Activated CD4-positive, CD25-positive, alpha-beta regulatory T cell treated with anti-CD3 and anti-CD28 coated beads, Interleukin-2, amount 50 U/mL, for 24 hours (primary cell): ENCODE measurements at places on chromosomes 5 and 9.

- peak; percentile 11 for ATAC-seq
These were observed 729 bp upstream of the TNPO1 start for GRCh38 chr5:72815580-72816283.

DNA sequence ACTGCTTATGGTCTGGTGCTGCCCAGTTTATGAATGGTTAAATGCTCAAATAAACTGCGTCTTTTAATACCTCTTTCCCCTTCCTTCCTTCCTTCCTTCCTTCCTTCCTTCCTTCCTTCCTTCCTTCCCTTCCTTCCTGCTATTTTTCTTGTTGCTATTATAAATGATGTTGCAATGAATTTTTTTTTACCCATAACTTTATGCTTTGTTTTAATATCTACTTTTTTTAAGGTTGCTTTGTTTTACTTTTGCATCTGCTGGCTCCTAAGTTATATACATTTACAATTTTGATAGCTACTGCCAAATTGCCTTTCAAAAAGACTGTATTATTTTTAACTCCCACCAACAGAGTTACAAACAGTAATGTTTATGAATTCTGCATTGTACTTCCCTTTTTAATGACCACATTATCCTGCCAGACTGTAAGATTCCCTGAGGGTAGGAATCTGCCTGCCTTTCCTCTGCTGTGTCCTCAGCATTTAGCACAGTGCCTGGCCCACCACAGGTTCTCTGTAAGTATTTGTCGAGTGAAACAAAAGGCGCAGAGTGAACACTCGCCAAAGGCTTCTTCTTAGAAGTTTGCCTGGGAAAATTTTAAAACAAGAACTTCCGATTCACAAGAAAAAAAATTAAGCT is 36.9 kb downstream of the KIF4B start:
- ATAC-seq = no peak

- peak; percentile 6 for ATAC-seq
These were observed 1.1 kb upstream of the IRF1 start for GRCh38 chr5:132491368-132492364.

DNA sequence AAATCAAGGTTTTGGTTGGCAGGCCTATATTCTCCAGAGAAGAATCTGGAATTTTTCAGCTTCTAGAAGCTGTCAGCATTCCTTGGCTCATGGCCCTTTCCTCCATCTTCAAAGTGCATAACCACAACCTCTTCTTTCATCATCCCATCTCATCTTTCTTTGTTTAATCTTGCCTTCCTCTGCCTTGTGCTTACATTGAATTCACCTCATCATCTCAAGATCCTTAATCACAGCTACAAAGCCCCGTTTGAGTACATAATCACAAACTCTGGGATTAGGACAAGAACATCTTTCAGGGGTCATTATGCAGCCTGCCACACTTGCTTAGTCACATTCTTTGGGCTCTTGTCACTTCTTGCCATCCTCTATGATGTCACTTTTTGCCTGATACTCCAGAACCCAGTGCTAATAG is 130.3 kb downstream of the FOXD1 start:
- no peak for ATAC-seq

GRCh38 chr5:138610415-138610917 is 35.3 kb upstream of the HSPA9 start:
- ATAC-seq = no peak

- no peak for ATAC-seq
These were observed 2.1 kb downstream of the MAMDC4 start for GRCh38 chr9:136854113-136854841.

DNA sequence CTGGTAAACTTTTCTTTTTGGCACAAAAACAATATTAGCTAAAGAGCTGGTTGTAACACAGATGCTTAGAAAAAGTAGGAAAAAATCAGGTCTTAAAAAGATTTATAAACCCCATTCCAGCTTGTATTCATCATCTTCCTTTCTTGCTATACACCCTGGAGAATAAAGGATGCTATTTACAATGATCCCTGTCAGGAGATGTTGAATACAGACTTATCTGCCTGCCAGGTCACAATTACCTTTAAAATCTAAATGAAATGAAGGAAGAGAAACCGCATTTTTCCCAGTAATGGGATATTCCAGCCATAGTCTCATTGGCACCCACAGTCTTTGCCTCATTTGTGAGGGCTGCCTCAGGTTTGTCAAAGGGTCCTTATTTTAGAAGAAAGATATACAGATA is 394.1 kb upstream of the WWC1 start:
- ATAC-seq = no peak

GRCh38 chr9:134367791-134368490 is 41.7 kb downstream of the RXRA start:
- ATAC-seq = no peak

GRCh38 chr9:38108326-38108725 is 39.3 kb upstream of the SHB start:
- ATAC-seq = no peak

DNA sequence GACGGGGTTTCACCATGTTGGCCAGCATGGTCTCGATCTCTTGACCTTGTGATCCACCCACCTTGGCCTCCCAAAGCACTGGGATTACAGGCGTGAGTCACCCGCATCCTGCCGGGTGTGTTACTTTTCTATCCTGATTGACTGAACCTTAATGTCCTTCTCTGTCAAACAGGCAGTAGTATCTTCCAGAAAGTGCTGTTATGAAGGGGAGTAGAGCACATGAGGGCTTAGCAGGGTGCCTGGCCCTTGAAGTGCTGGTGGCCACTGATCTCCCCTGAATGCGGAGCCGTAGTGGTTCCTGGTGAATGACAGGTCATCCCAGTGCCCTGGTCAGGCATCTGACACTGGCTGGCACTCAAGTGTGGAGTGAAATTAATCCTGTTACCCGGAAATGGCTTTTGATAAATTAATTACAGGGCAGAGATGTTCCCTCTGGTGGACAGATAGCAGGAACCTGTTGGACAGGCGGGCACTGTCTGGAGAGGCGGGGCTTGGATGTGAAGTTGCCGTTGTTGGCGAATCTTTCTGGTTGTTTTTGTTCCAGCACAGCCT is 28.4 kb downstream of the PRRC2B start:
- ATAC-seq = no peak
